ENCODE measurements at places on chromosomes 13 and 19.
A peak's percentile ranks its signal among the peaks of the same experiment; 100 is the strongest.

- DNase-seq, result no peak
These were observed 61.2 kb upstream of the USE1 start for GRCh38 chr19:17153996-17154395.

DNA sequence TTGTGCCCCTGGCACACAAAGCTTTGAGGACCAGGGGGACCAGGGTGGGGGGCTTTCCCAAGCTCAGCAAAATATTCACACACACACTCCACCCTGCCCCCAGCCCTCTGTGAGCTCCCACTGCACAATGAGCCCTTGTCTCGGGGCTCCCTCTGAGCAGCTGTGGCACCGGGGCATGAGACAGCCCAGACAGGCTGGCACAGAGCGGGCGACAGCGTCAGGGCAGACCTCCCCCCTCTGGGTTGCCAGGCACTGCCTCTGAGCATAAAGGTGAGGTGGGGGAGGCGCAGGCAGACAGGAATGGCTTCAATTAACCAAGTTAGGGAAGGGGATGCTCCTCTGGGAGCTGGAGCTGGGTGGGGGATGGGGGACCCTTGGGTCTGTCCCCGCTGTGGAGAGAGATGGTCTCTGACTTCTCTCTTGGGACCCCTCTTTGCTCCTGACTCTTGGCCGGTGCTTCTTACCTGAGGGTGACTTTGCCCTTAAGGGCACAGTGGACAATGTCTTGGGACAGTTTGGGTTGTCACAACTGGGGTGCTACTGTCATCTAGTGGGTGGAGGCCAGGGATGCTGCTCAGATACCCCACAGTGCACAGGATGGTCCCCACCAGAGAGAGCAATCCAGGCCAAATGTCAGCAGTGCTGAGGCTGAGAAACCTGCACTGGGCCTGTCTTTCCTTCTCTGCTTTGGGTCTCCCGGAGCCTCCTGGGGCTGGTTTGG lies 30.3 kb downstream of the LYL1 start:
- DNase-seq, result no peak

GRCh38 chr19:49853852-49854377 lies 3.0 kb downstream of the PTOV1 start:
- no peak for DNase-seq

DNA sequence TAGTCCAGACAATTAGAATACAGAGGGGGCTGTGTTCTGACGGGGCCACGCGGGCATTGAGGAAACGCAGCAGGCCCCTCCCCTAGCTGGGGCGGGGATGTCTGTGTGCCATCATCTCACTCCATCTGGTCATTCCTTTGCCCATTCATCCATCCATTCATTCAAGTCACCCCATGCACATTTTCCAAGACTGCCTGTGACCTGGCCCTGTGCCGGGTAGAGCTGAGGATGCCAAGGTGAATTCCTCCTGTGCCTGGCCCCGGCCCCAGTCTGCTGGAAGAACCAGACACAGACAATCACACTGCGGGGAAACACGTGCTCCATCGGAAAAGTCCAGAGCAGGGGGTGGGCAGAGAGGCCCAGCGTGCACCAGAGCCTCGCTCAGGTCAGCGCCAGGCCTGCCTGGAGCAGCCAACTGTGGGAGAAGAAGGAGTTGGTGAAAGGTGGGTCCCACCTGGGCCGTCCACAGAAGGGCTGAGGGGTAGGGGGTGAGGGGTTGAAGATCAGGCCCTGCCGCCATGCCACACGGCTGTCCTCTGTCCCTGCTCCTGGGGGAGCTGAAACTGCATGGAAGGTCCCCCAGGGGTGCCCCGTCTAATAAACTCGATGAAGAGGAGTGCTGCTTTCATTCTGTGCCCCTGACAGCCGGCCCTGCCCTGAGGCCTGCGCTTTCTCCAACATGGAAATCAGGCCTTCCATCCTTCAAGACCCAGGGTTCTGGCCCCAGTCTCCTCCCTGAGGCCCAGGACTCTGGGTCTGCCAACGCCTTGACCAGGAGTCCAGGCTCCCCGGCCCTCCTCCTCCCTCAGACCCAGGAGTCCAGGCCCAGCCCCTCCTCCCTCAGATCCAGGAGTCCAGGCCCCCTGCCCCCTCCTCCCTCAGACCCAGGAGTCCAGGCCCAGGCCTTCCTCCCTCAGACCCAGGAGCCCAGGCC lies 1.6 kb upstream of the CACNG6 start:
- no peak for DNase-seq

DNA sequence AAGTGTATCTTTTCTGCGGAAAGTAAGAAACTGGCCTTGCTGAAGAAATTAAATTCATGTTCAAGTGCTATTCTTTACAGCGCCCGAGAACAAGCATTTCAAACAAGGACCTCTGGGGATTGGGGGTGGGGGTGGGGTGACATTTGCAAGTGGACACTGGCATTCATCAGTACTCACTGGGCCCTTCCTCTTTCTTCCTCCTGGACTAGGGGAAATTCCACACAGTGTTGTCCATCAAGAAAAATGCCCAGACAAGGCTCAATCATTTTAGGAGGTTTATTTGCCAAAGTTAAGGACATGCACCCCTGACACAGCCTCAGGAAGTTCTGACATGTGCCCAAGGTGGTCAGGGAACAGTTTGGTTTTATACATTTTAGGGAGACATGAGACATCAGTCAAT lies 22.9 kb upstream of the OR10H1 start:
- no peak for DNase-seq

DNA sequence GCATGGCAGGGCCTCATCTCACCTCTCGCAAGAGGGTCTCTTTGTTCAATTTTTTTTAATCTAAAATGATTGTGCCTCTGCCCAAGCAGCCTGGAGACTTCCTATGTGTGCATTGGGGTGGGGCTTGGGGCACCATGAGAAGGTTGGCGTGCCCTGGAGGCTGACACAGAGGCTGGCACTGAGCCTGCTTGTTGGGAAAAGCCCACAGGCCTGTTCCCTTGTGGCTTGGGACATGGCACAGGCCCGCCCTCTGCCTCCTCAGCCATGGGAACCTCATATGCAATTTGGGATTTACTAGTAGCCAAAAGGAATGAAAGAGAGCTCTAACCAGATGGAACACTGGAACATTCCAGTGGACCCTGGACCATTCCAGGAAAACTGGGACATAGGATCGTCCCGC lies 8.0 kb downstream of the FXYD3 start:
- peak; percentile 50 for DNase-seq

DNA sequence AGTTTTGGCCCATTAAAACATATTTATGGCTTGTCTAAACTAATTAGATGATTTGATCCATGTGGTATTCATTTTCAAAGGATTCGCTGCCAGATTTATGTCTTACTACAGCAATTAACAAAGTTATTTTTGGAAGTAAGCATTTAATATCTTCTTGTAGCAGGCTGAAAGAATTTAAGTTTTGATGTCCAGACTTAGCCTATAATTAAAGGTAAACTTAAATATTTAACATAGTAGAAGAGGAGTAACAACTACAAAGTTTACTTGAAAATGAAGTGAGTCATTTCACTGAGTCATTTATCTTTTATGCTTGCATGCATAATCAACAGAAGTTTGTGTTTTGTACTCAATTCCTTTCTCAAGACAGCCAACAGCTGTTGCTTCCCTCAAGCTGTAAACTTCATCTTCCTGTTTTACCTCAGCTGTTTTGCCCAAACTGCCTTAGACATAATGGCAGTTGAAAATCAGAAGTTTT lies 58.1 kb downstream of the EDNRB start:
- DNase-seq, result no peak

DNA sequence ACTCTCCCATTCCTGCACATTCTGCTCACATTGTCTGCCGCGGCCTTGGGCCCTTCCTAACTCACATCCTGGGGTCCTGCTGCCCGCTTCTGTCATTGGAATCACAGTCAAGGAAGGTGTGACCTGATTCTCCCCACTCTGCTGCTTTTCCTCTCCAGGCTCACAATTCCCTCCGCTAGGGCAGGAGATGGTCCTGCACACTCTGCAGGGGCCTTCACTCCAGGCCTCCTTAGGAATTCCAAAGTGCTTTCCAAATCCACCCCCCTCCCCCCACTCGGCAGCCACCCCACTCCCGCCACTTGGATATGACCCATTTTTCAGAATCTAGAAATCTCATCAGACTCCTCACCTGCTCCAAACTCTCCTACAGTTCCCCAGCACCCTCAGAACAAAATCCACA lies 3.1 kb upstream of the SLC5A5 start:
- DNase-seq, result no peak

DNA sequence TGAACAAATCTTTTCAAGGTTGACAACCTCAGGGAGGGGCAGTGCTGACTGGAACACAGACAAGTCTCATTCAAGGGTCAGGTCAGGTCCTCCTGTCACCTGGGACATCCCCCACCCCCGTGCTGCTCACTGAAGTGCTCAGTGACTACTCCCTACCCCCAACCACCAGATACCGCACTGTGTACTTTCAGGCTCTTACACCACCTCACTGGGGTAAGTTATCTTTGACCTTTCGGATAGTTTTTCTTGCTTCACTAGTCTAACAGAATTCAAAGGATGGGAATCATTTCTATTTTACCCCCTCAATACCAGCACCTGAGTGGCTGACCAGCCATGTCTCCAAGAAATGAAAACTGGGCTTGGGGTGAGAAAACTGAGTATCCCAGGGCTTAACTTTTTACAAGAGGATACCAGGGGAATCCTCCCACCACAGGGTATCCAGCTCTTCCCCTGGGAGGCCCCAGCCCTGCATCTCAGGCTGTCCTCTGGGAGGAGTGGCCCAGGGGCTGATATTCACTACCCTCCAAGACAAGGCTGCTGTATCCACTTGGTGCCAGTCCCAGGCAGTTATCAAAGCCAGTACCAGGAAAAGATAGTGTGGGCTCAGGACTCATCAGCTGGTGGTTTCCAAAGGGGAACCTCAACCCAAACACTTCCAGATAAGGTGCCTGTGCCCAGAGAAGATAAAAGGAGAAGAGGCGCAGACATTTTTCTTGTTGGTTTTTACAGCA lies 2.1 kb downstream of the ZNF563 start:
- no peak for DNase-seq

- no peak for DNase-seq
These were observed 16.2 kb downstream of the LACC1 start for GRCh38 chr13:43895940-43896339.

DNA sequence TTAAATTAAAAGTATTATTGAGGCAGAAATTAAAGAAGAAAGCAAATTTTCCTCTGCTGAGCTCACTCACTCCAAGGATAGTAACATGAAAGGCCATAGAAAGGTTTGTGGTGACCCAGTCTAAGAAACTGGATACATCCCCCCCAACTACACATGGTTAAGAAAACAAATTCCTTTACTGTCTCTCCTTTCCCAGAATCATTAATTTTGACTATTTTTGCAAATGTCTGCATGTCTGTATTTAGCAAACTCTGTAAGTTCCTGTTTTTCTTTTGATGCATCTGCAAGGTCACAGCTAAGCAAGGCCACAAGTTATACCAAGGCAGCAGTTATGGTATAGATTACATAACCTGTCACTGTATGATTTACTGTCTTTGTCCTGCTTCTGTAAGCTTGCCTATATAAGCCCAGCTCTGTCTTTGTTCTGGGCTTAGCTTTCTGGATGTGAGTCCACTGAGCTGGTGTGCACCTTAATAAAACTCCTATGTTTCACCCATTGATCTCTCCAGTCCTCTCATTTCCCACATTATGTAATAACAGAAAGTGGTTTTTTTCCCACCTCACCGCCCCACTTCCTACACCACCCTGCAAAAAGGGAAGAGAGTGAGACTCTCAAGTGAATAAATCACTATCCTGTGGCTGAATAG lies 8.5 kb upstream of the ZNF83 start:
- DNase-seq, result no peak

DNA sequence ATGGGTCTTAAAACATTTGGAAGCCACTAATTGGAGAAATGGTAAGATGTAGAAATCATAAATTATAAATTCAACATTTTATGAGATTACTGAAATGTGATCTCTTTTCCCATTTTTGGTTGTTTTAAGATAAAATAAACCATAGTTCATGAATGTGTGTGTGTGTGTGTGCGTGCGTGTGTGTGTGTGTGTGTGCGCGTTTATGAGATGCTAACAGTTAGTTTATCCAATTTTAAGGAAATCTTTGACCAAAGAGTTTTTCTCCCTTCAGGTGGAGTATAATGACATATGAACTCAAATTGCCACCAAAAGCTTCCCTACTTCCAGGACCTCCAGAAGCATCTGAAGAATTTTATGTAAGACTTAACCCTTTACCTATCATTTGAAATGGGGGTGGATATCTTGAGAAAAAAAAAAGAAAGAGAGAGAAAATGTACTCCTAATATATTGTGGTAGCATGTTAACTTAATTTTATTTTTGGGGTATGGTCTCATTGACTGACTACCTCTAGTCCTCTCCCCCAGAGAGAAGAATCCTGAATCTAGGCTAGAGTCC lies 98.1 kb upstream of the AKAP11 start:
- DNase-seq, result no peak

DNA sequence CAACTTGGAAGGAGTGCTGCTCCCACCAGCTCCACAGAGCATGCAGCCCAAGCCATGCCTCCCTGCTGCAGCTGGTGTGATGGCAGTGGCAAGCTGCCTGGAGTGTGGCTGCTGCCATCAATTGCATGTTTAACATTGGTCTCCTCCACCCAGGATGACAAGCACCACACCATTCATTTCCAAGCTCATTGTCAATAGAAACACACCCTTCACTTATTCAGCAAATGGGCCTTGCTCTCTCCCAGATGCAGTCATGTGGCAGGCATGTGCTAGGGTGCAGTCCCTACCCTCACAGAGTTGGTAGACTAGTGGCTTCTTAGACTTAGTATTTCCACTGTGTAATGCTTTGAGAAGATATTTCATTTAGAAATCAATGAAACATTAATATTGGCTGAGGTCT lies 70.8 kb upstream of the FGF14 start:
- DNase-seq, result no peak

GRCh38 chr19:11027381-11027780 lies 61.9 kb upstream of the LDLR start:
- DNase-seq, result no peak

DNA sequence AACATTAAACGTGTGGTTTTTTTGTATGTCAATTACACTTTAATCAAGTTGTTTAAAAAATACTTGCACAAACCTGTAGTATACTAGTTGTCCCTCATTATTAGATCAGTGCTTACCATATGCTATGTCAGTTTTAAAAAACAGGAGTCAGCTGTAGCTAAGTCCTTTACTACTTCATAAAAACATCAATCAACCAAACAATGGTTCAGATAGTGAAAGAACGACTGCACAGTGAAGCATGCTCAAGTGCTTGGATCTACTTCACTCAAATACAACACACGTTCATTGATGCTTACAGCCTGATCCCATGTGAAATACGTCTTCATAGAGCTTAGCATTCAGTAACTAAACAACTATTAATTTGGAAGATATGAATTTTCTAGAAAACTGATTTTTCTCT lies 225.0 kb downstream of the FGF14 start:
- no peak for DNase-seq

DNA sequence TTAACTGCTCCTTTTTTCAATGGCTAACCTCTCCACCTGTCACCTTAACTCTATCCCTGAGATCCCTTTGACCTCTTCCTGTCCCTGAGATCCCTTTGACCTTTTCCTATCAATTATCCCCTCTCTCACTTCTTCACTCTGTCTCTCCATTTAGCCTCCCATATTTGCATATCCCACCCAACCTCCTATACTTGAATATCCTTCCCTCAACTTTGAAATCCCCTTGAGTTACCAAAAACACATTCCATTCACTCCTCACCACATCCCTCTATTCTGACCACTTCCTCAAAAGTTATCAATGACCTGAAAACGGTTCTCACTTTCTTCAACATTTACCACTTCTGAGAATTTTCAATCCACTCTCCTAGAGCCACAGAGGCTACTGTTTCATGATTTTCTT lies 3.0 kb downstream of the MYCBP2 start:
- DNase-seq, result no peak

GRCh38 chr19:46728208-46728607 lies 11.3 kb upstream of the PRKD2 start:
- DNase-seq, result no peak

- peak; percentile 71 for DNase-seq
These were observed at the start of gene LDLR for GRCh38 chr19:11089254-11090013. Gene LDLR, plus strand, starts transcription at chr19:11089463. Its CDS starts 86 bp downstream, at chr19:11089549.

- DNase-seq, result peak; percentile 92
These were observed 5.6 kb downstream of the TLE6 start for GRCh38 chr19:2982983-2983350.
